ENCODE measurements at places on chromosomes 7 and 10. TPM values are rescaled to one million over a fixed set of nuclear protein-coding genes. Genes with fewer than 3 reads are reported as not detected.

PNLIPRP1 gene
- total RNA-seq, result 4,882 TPM

EN2 gene
- total RNA-seq, result not detected

TRIM50 gene
- 12.4 TPM for total RNA-seq

ADCY1 gene
- 2.3 TPM for total RNA-seq

DNA sequence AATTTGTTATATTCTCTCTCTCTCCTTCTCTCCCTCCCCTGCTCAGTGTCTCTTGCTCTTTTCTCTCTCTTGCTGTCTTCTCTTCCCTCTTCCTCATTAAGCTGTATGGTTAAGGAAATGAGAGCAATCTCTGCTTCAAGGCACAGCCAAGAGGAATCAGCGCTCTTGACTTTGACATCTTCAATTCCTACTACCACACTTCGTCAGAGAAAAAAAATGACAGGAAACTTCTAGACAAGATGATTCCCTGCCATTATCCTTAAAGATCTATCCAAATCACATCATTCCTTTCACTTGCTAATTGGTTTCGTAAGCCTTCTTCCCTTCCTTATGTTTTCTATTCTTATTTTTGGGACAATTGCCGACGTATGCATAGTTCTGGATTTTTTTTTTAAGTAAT is 425.0 kb downstream of the KCNMA1 start:
- DNase-seq, result no peak

GRCh38 chr7:159127691-159128642 is 16.7 kb downstream of the VIPR2 start:
- DNase-seq, result no peak

DNA sequence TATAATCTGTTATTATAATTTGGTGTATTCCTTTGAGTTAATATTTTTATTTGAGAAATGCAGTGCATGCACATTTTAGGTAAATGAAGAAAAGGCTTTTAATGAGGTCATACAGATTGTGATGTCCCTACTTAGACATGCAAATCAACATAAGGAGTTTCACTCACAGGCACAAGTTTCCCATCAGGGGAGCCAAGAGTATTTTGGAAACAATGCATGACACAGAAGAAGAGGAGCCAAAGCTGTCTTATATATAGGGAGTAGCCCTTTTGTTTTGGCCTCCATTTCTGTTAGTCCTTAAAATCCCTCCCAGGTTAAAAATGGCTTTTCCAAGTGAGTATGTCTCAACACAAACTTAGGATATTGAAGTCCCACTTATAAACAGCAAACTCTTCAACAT is 703.4 kb upstream of the ANKRD30A start:
- no peak for DNase-seq

DNA sequence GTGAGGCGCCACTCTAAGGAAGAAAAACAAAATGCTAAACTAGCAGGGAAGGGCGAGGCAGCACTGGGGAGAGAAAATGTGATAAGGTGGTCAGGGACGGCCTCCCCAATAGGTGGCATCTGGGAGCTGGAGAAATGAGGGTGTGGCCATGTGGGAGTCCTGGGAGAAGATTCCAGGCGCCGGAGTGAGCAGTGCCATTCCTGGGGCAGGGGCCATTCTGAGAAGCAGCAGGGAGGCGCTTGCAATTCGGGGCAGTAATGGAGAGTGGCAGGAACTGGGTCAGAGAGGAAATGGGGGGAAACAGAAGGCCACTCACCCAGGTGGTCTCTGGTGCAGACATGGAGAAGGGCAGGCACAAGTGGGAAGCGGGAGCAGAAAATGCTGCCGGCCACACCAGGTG is 61.8 kb upstream of the LRRC18 start:
- DNase-seq, result no peak

DNA sequence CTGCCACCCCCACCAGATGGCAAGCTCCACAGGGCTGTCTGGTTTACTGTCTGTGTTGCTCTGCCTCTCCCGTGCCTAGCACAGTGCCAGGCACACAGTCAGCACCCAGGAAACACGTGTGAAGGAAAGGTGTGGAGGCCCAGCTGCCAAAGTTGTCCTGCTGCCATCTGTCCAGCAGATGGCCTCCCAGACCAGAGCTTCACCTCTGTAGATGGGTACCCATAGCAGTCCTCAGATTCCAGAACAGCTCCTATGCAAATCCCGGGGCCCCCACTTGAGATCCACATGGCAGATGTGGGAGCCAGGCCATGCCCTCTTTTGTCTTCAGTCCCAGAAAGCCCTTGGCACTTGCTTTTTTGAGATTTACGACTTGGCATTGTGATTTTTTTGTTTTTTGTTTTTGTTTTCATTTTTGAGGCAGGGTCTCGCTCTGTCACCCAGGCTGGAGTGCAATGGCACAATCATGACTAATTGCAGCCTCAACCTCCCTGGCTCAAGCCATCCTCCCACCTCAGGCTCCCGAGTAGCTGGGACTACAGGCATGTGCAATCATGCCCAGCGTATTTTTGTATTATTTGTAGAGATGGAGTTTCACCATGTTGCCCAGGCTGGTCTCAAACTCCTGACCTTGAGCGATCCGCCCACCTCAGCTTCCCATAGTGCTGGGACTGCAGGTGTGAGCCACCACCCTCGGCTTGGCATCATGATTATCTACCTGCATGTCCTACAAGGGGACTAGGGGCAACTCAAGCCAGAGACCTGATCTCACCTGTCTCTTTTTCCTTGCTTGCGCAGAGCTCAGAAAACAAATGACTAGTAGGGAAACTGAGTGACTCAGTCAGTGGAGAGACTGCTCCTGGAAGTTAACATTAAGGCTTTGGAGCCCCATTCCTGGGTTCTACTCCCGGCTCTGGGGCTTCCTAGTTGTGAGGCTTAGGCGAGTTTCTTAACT is 16.9 kb upstream of the PALD1 start:
- peak; percentile 44 for DNase-seq

DNA sequence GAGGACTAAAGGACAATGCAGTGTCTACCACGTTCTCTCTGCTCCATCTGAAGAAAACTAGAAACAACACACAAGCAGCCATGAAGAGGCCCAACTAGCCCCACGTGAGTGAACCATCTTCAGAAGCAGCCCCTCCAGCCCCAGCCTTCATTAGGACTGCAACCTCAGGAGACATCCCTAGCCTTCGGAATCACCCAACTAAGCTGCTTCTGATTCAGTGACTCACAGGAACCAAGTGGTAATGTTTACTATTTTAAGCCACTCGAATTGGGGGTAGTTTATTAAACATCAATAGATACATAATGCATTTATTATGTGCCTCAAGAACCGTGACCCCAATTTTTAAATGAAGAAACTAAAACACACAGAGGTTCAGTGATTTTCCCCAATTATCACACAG is 22.6 kb downstream of the ARHGAP12 start:
- DNase-seq, result no peak

DNA sequence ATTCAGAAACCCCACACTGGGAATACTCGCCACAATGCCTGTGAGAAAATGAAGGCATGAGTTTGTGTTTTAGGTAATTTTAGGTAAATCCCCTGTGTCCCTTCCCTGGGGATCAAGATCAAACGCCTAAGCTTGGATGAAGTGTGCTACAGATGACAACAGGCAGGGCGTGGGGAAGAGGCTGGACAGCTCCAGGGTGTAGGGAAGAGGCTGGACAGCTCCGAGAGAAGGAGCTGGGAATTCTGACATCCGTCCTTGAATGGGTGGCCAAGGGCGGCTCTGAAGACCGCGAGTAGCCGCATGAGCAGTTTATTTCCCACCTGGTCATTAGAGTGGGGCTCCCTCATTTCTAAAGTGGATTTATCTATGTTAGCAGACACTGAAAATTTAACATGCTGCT is 109.7 kb downstream of the RAMP3 start:
- no peak for DNase-seq

DNA sequence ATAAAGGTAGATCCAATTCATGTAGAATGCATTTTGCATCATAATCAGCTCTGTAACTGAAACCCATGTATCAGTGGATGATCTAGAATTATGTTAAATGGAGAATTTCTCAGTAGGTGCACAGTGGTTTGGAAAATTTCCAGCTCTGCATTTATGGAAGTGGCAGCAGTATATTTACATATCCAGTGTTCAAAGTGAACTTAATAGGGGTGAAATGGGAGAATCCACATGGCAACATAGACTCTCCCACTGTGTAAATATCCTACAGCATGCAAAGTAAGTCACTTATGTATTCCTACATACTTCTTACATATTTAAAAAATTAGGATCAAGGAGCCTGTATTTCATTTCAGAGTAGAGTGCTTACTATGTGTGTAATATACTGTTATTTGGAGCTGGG is 35.3 kb downstream of the CDC14C start:
- DNase-seq, result no peak

DNA sequence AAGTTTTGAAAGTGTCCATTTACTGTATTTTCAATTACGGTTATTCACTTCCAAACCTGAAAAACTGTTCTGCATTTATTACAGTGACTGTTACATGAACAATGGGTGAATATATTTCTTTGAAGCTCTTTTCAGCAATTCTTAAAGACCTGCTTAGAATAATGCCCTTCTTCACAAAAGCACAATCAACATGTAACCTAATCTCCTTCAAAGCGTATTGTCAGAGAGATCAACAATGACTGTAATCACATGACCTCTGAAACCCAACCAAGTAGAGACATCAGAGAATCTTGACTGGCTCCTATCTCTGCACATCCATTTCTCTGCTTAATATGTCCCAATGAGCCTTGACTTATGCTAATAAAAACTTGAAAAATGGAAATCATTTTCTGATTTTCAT is 126.7 kb downstream of the NRCAM start:
- no peak for DNase-seq

GRCh38 chr7:134459981-134460380 is 1.1 kb upstream of the AKR1B1 start:
- DNase-seq, result no peak

GRCh38 chr10:100802607-100803006 is 57.2 kb downstream of the PAX2 start:
- DNase-seq, result no peak

DNA sequence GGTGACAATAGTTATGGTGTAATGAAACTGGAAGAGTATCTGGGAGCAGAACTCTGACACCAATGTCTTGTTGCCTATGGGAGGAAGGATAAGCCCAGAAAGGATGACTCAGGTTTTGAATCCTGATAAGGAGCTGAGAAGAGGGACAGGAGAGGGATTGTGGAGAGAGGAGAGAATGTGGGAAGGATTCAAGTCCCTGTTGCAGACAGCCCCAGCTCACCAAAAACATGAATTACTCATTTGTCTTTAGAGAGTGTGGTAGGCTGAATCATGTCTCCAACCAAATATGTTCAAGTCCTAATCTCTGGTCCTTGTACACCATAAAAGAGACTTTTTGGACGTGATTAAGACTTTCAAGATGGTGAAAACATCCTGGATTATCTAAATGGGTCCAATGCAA is 206.9 kb upstream of the PHYHIPL start:
- no peak for DNase-seq

DNA sequence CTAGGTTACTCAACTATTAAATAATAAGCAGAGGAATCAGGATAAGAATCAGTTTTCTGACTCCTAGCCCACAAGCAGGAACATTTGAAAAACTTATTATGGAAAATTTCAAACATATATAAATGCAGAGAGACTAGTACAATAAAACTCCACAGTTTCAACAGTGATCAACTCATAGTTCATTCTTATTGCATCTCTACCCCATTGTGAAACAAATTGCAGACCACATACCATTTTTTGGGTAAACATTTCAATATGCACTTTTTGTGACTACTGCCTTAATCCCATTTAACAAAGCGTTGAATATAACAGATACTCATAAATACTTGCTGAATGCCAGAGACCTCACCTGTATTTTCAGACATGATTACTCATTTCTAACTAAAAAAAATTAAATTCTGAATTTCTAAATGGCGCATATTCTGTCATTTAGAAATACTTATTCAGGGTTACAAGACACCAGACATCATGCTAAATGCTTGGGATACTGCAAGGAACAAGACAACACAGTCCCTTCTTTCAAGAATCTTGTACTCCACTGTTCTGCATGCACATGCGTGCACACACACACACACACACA is 11.4 kb downstream of the CDK6 start:
- DNase-seq, result no peak

- DNase-seq, result no peak
These were observed 14.4 kb upstream of the CRYGN start for GRCh38 chr7:151454305-151454704.

DNA sequence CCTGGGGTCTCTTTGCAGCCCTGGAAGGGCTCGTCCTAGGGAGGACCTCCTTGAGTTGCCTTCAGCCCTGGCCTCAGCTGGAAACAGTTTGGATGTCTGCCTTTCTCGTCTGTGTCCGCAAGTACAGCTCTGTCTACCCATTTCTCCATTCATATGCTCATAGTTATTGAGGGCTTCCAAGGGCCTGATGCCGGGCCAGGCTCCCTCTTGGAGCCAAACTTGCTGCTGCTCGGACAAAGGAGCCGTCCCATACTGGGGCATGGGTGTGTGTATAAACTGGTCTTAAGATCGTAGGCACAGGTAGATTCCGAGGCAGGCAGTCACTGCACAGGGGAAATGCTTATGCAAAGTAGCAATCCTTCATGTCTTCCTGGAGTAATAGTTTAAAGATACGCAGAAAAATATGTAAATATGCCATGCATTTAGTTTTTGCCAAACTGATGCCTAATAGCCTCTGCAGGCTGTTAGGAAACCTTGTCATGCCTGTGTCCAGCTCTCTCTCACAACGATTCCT is 117.0 kb upstream of the BTBD16 start:
- no peak for DNase-seq

- DNase-seq, result no peak
These were observed 310.9 kb downstream of the CTNNA3 start for GRCh38 chr10:67385089-67385488.

DNA sequence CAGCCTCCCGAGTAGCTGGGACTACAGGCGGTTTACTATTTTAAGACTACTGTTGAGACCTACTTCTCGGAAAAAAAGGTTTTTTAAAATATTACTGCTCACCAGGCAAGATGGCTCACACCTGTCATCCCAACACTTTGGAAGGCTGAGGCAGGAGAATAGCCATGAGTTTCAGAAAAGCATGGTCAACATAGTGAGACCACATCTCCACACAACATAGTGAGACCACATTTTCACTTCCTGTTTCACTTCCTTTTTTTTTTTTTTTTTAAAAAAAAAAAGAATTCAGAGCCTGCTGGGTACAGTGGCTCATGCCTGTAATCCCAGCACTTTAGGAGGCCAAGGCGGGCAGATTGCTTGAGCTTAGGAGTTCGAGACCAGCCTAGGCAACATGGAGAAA is 46.5 kb downstream of the SVOPL start:
- DNase-seq, result no peak

GRCh38 chr7:21338728-21339164 is 89.1 kb upstream of the SP4 start:
- DNase-seq, result no peak

- no peak for DNase-seq
These were observed 68.8 kb upstream of the INSIG1 start for GRCh38 chr7:155228894-155229293.
